ENCODE measurements at places on chromosomes 16 and 17.

- DNase-seq, result no peak
Observed at GRCh38 chr17:41965694-41966462, 717 bp upstream of the CNP start.

DNA sequence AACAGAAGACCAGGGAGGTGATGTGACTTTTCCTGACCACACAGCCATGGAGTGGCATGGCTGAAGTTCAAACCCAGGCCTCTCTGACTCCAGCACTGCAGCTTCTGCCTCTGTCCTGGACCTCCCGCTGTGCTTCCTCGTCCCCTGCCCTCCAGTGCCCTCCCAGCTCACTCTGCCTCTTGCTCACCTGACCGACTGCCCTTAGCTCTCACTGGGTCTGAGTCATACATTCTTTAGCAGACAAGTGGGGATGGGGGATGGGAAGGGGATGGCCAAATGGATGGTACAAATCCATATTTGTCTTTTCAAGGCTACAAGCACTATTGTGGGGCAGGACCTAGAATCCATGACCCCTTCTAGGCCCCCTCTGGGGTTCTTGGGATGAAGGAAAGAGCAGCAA lies 33.0 kb downstream of the PITPNM3 start:
- DNase-seq, result no peak

DNA sequence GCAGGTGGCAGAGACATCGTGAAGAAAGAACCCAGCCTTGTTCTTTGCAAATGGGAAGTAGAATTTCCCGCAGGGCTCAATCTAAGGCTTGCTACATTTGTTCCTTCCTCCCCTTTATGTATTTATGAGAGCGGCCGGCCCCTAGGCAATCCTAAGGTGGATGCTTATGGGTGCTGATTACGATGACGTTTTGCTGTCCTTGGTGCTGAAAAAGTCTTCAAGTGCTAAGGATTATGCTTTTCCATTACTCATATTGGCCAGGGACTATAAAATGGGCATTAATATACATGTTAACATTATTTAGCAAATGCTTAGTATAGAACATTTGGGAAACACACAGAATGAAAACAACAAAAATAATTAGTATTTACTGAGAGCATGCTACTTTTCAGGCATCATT lies 313.3 kb upstream of the XYLT1 start:
- no peak for DNase-seq

GRCh38 chr16:73093146-73094144 lies 45.5 kb upstream of the ZFHX3 start:
- no peak for DNase-seq

- DNase-seq, result no peak
Observed at GRCh38 chr16:67910158-67910557, 17.1 kb downstream of the PSKH1 start.

DNA sequence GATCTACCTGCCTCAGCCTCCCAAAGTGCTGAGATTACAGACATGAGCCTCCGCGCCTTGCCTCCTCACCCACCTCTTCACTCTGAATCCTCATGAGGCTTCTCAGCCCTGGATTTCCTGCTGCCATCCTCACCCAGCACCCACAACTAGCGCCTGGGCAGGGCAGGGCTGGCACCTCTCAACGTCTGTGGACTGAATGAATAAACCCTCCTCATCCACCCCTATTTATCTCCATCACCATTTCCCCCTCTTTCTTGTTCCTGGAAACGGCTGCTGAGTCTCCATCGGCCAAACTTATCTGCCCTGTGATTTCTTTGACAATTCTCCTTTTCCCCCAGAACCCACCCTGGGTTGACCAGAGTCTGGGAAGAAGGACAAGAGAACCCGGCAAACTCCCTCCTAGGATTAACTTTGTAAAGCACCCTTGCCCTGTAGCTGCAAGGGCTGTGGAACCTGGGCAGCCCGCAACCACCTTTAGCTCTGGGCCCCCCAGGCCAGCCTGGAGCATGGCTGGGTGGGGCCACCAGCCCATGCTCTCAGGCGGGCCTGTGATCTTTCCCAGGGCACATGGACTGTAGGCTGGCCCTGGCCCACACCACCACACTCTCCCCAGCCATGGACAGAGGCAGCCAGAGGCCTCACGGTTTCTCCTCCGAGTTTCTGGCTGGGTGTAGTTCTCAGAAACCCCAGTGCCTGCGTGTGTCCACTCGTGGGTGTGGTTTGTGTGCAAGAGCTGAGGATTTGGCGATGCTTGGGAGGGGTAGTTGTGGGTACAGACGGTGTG lies 2.4 kb downstream of the SPN start:
- no peak for DNase-seq

DNA sequence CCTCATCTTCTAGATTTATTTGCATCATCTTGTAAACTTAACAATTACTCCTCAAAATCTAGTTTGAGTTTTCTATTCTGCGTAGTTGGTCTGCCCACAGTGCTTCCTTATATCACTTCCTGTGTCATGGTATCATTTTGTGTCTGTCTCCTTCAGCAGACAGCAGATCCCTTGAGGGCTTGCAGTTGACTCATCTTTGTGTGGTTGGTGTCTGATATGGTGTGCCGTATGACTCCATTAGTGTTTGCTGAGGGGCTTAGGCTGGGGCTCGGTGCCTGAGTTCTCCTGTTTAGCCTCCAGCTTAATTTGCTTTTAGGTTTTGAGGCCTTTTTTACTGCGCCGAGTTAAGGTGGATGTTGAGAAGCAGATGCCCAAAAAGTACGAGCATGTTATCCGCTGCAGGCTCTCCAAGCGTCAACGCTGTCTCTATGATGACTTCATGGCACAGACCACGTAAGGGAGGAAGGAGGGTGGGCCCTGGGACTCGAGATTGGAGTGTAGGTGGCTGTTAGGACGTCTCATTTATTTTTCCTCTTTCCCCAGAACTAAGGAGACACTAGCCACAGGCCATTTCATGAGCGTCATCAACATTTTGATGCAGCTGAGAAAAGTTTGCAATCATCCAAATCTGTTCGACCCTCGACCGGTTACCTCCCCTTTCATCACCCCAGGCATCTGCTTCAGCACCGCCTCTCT lies 16.9 kb downstream of the SRCAP start:
- DNase-seq, result no peak

Data from vagina (tissue), 2 donors.